Activated naive CD4-positive, alpha-beta T cell treated with anti-CD3 and anti-CD28 coated beads for 36 hours (primary cell): ENCODE measurements at places on chromosomes 16 and 17.

DNA sequence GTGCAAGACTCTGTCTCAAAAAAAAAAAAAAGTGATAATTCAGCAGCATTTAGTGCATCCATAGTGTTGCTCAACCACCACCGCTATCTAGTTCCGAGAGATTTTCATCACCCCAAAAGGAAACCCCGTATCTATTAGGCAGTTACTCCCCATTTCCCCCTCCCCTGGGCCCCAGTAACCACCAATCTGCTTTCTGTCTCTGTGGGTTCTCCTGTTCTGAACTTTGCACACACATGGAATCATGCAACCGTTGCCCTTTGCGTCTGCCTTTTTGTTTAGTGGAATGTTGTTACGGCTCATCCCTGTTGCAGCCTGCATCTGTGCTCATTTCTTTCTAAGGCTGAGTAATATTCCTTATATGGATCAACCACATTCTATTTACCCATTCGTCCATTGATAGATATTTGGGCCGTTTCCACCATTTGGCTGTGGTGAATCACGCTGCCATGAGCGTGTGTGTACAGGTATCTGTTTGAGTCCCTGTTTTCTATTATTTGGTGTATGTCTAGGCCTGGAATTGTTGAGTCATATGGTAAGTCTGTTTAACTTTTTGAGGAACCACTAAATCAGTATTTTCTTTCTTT lies 8.7 kb upstream of the SYNGR2 start:
- DNase-seq = no peak

- DNase-seq = peak; percentile 65
These were observed 24.4 kb downstream of the LAT start for GRCh38 chr16:29009050-29009837.

DNA sequence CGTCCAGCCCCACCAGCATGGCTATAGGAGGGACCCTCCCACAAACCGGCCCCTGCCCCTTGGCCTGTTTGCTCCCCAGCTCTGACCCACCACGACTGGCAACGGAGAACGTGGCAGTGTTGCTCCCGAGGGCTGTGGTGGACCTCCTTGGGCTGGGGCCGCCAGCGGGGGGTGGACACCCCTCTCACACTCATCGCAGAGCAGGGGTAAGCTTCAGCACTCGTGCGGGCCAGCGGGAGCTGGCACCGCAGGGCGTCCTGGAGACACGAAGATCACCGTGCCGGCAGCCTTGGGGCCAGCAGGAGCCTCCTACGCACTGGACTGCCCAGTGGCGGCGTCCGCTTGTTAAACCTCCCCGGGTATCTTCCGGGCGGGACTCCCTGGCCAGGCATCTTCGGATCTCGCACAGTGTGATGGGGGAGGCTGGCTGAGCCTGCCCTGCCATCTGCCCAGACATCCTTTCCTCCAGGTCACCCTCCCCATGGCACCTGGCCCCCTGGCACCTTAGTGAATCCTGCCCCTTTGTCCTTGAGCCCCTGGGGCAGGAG lies 53.5 kb downstream of the ABR start:
- DNase-seq = no peak

- peak; percentile 34 for DNase-seq
These were observed 73.0 kb downstream of the PITPNC1 start for GRCh38 chr17:67449845-67450755.

GRCh38 chr17:8475227-8475626 lies 39.5 kb downstream of the NDEL1 start:
- no peak for DNase-seq

DNA sequence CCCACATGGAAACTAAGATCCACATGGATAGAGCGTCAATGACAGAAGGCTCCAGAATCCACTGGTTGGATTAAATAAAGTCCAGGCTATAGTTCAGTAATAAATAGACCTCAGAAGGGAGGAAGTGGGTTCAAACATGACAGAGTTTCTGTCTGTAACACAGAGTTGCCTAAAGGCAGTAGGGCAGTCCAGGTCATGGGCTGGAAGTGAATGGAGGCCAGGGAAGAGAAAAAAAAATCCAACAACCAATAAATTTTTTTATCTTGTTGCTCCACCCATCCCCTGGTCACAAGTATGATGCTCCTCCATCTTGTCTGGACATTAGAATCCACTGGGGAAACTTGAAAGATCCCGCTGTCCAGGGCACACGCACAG lies 92.4 kb downstream of the RGS9 start:
- DNase-seq = no peak

GRCh38 chr16:27729516-27730304 lies 179.8 kb downstream of the KATNIP start:
- DNase-seq = no peak

DNA sequence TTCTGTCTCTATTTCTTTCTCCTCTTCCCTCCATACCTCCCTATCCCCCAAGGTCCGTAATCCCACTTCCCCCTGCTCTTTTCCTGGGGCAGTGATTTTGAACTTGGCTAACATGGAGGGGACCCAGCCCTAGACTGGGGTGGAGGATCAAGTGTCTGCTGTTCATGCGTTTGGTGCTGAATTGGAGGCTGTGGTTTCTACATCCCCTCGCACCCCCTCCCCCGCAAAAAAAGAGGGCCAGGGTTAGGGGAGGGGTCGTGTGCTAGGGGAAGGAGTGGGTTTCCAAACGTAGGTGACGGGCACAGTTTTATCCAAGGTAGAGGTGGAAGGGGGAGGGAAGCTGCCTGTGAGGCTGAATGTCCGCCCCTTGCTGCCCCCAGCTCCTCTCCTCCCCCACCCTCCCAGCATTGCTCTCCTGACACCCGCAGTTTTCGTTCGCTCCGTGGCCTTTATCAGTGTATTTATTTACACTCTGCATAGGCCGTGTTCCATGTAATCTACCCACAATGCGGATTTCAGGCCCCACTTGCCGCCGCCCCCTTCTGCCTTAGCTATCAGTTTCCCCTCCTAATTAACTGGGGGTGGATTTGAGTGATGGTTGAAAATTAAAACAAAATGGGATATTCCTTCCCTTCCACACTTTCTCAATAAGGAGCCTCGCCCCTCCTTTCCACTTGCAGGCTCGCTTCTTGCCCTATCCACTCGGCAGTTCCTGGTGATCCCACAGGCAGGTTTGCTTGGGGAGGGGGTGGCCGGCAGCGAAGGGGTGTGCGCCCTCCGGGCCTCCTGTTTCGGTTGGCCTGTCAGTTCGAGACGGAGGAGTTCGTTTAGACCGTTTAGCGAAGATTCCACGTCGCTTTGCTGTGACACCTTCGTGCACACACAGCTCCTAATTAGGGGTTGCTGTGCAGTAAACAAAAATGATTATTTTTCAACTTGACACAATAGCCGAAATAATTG lies 2.0 kb downstream of the GNAO1 start:
- DNase-seq = no peak
